Naive B cell (primary cell): ENCODE measurements at places on chromosomes 5 and 9. TPM values are rescaled to one million over a fixed set of nuclear protein-coding genes. Genes with fewer than 3 reads are reported as not detected.

CDC25C gene
- polyA plus RNA-seq: not detected

SLC2A8 gene
- 6.0 TPM for polyA plus RNA-seq

ZDHHC11 gene
- polyA plus RNA-seq: not detected

SEMA5A gene
- polyA plus RNA-seq: not detected

FPGS gene
- 52.2 TPM for polyA plus RNA-seq

LCN6 gene
- polyA plus RNA-seq: not detected

UGT3A2 gene
- 0.12 TPM for polyA plus RNA-seq

SLC1A3 gene
- not detected for polyA plus RNA-seq

BTNL8 gene
- polyA plus RNA-seq: not detected

PCDHGA7 gene
- polyA plus RNA-seq: not detected

LRRC19 gene
- 0.44 TPM for polyA plus RNA-seq

SLC34A1 gene
- not detected for polyA plus RNA-seq

COL5A1 gene
- polyA plus RNA-seq: not detected

SPINK6 gene
- not detected for polyA plus RNA-seq

HTR1A gene
- polyA plus RNA-seq: not detected

TMEM252 gene
- polyA plus RNA-seq: not detected

TERT gene
- not detected for polyA plus RNA-seq

STPG3 gene
- polyA plus RNA-seq: not detected

ORM2 gene
- polyA plus RNA-seq: not detected

FREM1 gene
- polyA plus RNA-seq: not detected

ADAMTS2 gene
- polyA plus RNA-seq: not detected

GARIN3 gene
- polyA plus RNA-seq: not detected

IL7R gene
- 5.2 TPM for polyA plus RNA-seq

GABRP gene
- polyA plus RNA-seq: not detected

FBXL7 gene
- polyA plus RNA-seq: not detected

TAF11L5 gene
- not detected for polyA plus RNA-seq

IFNB1 gene
- not detected for polyA plus RNA-seq

OR1Q1 gene
- polyA plus RNA-seq: not detected

ANKRD34B gene
- polyA plus RNA-seq: not detected

SHISAL2B gene
- polyA plus RNA-seq: not detected

FAM153A gene
- polyA plus RNA-seq: not detected

WNK2 gene
- polyA plus RNA-seq: not detected
